Esophagus squamous epithelium (tissue), 5 donors: ENCODE measurements at places on chromosomes 7 and 10. TPM values are rescaled to one million over a fixed set of nuclear protein-coding genes. Genes with fewer than 3 reads are reported as not detected.

Gene GOT1
- 51.8 TPM for total RNA-seq

Gene TYW1B
- 2.9 TPM for total RNA-seq

Gene SCART1
- 2.5 TPM for total RNA-seq

Gene CYP3A7
- total RNA-seq: not detected

Gene TLX1
- total RNA-seq: not detected

Gene GIMAP4
- 2.1 TPM for total RNA-seq

Gene CC2D2B
- total RNA-seq: not detected

Gene KIAA1217
- total RNA-seq: 65.6 TPM

Gene ABCB4
- total RNA-seq: not detected

DNA sequence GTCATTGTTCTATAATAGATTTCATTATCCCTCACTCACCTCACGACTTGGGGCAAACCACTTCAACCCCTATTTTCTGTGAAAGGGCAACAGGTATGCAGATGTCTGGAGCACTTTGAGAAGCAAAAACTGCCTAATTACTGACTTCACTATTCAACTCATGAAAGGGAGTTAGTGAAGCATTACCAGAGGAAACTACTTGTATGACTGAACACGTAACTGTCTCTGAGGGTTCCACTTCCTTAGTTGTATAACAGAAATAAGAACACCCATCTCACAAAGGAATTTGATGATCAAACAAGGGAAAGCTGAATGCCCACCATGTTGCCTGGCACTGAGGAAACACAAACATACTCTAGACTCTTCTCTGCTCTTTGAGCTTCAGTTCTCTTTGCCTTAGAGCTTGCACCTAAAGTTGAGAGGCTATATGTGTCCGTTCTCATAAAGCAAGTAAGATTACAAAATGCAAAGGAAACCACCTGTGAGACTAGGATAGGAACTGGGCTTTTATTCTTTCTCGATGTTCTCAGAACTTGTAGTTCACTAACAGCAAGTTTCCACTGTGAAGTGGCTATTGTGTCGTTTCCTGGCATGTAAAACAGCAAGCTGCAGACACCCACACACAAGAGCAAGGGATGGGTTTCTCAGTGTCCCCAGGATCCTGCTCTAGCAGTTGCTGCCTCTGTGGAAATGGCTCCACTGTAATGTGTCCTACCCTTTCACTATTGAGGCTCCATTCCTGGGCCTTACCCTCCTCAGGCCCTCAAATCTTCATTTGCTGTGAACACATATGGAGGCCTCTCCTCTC is 2.6 kb downstream of the TMEM243 start:
- no peak for DNase-seq

DNA sequence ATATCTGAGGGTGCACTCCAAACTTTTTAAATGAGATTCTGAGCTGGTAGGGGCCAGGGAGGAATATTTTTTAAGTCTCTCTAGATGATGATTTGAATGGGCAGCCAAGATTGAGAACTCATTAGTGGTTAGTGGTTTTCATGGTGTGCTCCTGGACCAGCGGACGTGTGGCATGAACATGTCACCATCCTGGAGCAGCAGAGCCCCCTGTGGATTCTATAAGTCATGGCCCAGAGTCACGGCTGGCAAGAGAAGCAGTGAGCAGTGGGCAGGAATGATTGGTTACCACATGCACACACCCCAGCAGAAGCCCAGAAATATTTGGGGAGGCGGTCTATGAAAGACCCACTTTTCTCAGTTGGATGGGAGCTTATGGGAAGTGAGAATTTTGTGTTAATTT is 21.2 kb upstream of the UCN3 start:
- no peak for DNase-seq

DNA sequence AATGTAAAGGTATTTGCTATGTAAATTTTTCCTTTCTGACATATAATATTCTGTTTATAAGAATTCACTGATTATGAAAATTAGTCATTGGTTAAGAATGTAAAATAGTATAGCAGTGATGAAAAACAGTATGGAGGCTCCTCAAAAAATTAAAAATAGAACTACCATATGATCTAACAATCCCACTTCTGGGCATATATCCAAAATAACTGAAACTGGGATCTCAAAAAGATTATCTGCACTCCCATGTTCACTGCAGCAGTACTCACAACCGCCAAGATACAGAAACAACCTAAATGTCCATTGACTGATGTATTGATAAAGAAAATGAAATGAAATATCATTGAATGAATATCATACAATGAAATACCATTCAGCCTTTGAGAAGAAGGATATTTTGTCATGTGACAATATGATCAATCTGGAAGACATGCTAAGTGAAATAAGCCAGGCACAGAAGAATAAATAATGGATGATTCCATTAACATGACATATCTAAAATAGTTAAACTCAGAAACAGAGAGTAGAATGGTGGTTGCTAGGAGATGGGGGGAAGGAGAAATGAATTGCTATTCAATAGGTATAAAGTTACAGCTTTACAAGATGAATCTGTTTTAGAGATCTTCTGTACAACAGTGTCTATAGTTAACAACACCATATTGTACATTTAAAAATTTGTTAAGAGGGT is 14.0 kb downstream of the C10orf88 start:
- DNase-seq: no peak

GRCh38 chr7:52211930-52212329 is 823.5 kb upstream of the POM121L12 start:
- no peak for DNase-seq

- DNase-seq: no peak
Observed at GRCh38 chr10:62655337-62655994, 149.1 kb upstream of the ADO start.

DNA sequence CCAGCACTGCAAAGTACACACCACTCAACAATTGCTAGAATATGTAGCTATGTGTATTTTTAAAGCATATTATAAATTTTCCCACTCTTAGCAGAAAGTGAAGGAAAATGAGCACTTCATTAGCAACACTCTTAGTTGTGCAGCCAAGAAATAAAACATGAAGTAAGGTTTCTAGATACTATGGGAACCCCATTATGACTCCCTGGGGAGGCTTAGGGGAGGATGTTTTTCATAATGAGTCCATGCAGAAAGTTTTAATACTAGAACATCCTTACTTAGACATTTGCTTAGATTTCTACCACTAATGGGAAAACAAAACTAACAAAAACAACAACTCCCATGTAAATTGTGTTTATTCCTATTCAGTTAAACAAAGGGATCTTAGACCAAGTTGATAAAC is 148.4 kb upstream of the HDAC9 start:
- no peak for DNase-seq

DNA sequence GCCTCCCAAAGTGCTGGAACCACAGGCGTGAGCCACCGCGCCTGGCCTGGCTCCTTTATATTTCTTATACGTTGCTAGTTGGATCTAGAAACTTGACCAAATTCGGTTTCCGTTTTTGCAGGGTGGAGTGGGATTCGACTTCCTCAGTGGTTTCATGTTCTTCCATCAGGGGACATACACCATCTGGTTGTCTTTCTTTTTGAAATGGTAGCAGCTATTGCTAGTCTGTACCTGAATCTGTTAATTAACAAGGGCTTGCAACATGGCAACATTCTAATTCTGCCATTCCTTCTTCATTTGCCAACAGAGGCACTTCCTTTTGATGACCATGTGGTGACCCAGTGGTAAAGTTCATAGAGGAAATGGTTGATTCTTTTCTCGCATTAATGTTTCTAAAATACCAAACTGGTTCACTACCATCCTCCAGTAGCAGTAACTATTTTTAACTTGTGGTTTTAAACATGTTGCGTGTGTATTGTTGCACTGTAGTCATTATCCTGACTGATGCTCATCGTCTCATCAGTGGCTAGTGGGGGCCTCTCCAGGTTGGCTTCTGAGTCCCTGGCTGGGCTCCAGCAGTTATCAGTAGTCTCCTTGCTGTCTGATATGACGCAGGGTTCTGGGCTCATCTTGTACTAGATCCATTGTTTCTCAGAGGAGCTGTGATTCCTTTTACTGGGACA is 159.2 kb downstream of the RGS10 start:
- no peak for DNase-seq

DNA sequence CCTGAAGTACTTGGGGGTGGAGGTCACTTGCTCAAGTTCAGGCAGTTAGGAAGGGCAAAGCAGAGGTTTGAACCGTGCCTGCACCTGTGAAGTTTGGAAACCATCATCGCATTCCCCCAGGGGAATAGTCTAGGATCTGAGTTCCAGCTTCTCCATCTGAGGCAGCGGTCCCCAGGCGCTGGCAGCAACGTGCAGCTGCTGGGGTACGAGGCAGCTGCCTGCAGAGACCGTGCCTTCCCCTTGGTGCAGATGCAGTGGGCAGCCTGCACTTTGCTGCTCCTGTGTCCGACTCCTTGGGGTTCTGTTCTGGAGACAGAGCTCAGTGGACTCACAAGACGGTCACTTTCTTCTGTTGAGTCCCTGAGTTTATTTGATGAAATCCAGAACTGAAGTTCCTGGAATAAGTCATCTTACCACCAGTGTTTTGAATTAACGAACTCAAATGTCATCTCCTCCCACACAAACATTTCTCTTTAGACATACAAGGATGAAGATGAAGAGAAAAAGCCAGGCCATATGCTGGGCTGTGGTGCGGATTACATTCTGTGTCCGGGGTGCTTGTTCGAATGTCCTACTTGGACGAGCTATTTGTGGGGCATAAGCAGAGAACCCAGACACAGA is 19.9 kb upstream of the GIMAP8 start:
- DNase-seq: no peak

- no peak for DNase-seq
Observed at GRCh38 chr7:84906889-84907288, 280.0 kb downstream of the SEMA3D start.

DNA sequence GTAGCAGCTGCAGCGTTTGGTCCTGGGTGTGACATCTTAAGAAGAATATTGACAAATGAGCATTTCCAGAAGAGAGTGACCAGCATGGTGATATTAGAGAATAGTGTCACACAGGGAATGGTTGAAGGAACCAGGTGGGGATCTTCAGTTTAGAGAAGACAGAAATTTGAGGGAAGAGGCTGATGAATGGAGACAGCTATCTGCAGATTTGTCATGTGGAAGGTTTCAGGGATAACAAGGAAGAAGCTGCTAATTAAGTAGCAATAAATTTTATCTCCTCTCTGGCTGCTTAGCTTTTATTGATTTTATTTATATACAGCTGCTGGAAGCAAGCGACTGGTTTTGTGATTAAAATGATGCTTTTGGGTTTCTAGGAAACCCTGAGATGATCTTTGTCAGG is 26.0 kb downstream of the SDK1 start:
- no peak for DNase-seq

- no peak for DNase-seq
Observed at GRCh38 chr10:107166403-107166802, 1.9 kb upstream of the SORCS1 start.

GRCh38 chr7:107768263-107768662 is 24.3 kb downstream of the CBLL1 start:
- DNase-seq: no peak

GRCh38 chr10:4720463-4720862 is 105.5 kb upstream of the AKR1E2 start:
- no peak for DNase-seq

DNA sequence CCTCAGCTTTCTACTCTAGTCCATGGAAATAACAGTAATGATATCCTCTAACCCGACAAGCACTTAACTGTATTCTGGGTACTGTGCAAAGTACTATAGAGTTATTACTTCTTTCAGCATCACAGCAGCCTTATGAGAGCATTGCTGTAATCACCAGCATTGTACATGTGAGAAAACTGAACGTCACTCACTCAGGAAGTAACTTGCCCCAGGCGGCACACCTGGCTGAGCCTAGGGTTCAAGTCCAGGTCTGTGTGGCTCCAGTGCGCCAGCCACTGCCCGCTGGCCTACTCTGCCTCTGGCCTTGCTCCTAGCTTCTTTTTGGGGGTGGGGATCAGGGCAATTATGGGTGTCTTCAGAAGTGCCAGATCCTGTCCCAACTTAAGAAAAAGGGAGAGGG is 50.5 kb downstream of the ZMIZ1 start:
- DNase-seq: no peak

- DNase-seq: no peak
Observed at GRCh38 chr10:106707657-106708056, 456.8 kb downstream of the SORCS1 start.

DNA sequence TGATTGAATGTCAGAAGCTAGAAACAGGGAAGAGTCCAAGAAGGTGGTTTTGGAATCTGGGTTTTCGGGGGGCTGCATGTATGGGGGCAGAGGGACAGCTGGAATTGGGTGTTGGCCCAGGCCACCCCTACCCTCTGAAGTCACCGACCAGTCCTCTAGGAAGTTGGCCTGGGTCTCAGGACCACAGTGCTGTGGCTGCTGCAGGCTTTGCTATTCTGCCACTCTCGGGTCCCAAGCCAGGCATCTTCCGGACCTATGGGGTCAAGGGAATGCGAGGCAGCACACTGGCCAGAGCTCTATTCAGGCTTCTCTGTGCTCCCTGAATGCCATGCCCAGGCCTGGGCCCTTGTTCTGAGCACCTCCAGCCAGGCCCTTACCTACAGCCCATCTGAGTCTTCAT is 13.2 kb downstream of the FGF8 start:
- no peak for DNase-seq

GRCh38 chr10:103653581-103654037 is 160.1 kb downstream of the NEURL1 start:
- DNase-seq: no peak

DNA sequence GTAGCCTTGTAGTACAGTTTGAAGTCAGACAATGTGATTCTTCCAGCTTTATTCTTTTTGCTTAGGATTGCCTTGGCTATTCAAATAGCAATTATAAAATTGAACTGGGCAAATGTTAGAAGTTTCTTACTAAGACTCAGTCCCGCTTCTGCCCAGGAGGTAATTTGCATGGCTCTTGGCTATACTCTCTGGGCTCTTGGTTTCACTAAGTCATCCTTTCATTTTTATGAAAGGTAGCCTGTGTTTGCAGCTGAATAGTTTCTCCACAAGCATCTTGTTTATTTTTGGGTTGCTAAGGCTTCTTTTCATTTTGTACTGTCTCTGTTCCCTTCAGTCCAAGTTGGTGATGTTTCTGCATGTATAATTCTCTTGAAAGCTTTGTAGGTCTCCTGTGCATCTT is 340.6 kb downstream of the SH2D4B start:
- no peak for DNase-seq

- no peak for DNase-seq
Observed at GRCh38 chr10:101330631-101331225, 23.2 kb upstream of the BTRC start.

GRCh38 chr7:149588930-149589329 is 91.3 kb upstream of the ZNF746 start:
- no peak for DNase-seq
